Activated CD4-positive, alpha-beta memory T cell treated with anti-CD3 and anti-CD28 coated beads for 36 hours (primary cell): ENCODE measurements at places on chromosomes 6 and 20. TPM values are rescaled to one million over a fixed set of nuclear protein-coding genes. Genes with fewer than 3 reads are reported as not detected.

DNA sequence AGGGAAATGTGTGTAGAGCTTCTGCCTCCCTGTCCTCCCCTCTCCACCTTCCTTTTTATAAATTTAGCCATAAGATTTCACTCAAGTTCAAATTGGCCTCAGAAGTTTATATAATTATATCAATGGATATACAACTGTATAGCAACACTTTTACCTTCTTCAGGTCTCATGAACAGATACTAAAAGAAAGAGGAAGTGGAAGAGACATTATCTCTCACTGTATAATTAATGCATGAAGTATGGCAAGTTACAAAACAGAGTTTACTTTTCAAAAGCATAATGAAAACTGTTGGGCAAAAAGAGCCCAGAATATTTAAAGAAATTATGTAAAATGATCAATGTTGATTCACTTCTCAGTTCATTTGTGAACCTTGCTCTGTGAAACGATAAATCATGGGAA lies 99.7 kb downstream of the PDE7B start:
- no peaks in the 10 kb centered on the region for H3K27me3 ChIP-seq
- no peaks in the 10 kb centered on the region for H3K4me1 ChIP-seq
- no peak for DNase-seq
- no peak overlapping the region for H3K4me3 ChIP-seq
- no peaks in the 10 kb centered on the region for H3K36me3 ChIP-seq
- no peak overlapping the region for H3K27ac ChIP-seq

GRCh38 chr20:37356961-37357371 lies 11.0 kb downstream of the SRC start:
- H3K27me3 ChIP-seq, result no peaks in the 10 kb centered on the region
- no peaks in the 10 kb centered on the region for H3K36me3 ChIP-seq
- no peak overlapping the region for H3K4me3 ChIP-seq
- no peak for DNase-seq

- DNase-seq, result no peak
- peaks cover 5% of the 10 kb centered on the region for H3K36me3 ChIP-seq
- no peaks in the 10 kb centered on the region for H3K27me3 ChIP-seq
- H3K27ac ChIP-seq, result no peak overlapping the region
- H3K4me3 ChIP-seq, result no peak overlapping the region
Observed at GRCh38 chr20:64258071-64258823, 2.7 kb downstream of the PCMTD2 start.

GRCh38 chr6:51719297-51719696 lies 368.1 kb downstream of the PKHD1 start:
- H3K36me3 ChIP-seq, result no peaks in the 10 kb centered on the region
- no peak overlapping the region for H3K4me3 ChIP-seq
- DNase-seq, result no peak
- no peak overlapping the region for H3K27ac ChIP-seq
- H3K4me1 ChIP-seq, result no peaks in the 10 kb centered on the region
- H3K27me3 ChIP-seq, result no peaks in the 10 kb centered on the region

DNA sequence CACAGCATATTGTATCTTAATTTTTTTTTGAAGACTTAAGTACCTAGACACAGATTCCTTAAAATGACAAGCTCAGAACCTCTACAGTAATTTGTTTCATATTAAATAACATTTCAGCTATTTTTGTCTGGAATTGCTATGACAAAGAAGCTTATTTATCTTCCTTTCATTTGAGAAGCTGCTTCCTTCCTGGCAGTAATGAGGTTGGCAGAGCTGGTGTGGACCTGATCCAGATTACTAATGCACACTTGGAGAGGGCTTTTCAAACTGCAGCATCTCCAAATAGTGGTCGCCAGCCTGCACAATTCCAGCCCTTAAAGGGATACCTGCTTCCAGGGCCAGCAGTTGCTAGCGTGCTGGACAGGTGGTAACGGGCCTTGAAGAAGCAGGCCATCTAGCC lies 12.1 kb downstream of the PTCHD4 start:
- H3K4me3 ChIP-seq, result no peak overlapping the region
- H3K27me3 ChIP-seq, result no peaks in the 10 kb centered on the region
- H3K4me1 ChIP-seq, result no peaks in the 10 kb centered on the region

GRCh38 chr6:73513496-73513854 lies 7.4 kb downstream of the EEF1A1 start:
- H3K36me3 ChIP-seq, result peaks cover 33% of the 10 kb centered on the region
- no peak overlapping the region for H3K4me3 ChIP-seq
- H3K27me3 ChIP-seq, result peaks cover 1% of the 10 kb centered on the region
- H3K4me1 ChIP-seq, result peaks cover 36% of the 10 kb centered on the region
- DNase-seq, result no peak

GRCh38 chr6:131782764-131783163 lies 25.1 kb upstream of the ENPP1 start:
- no peak for DNase-seq
- no peak overlapping the region for H3K4me3 ChIP-seq
- no peaks in the 10 kb centered on the region for H3K4me1 ChIP-seq
- H3K36me3 ChIP-seq, result no peaks in the 10 kb centered on the region
- H3K27me3 ChIP-seq, result peaks cover 2% of the 10 kb centered on the region
- no peak overlapping the region for H3K27ac ChIP-seq

GRCh38 chr20:29878777-29879442 lies 1378.6 kb upstream of the DEFB115 start:
- H3K4me3 ChIP-seq, result peak overlapping the region; percentile 11
- H3K36me3 ChIP-seq, result peaks cover 1% of the 10 kb centered on the region
- DNase-seq, result no peak
- no peaks in the 10 kb centered on the region for H3K27me3 ChIP-seq

DNA sequence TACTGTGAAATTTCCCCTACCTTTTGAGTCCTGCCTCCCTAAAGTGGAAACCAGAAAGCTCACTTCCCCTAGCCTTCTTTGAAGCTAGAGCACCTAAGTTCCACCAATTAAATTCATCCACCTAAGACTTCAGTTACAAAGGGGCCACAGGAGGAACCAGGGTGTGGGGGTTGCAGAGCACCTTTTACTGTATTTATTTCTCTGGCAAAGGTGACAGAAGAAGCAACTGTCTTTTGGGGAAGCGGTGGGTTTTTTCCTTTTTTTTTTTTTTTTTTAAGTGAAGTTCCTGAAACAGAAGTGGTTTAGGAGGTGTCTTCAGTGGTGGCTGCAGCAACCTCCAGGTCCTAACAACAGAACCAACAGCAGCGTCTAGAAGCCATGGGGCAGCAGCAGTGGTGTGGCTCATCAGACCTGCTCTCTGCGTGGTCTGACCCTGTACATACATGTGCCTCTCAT lies 13.1 kb downstream of the PSMB9 start:
- peaks cover 33% of the 10 kb centered on the region for H3K4me1 ChIP-seq
- no peak overlapping the region for H3K4me3 ChIP-seq
- no peak for DNase-seq
- peak overlapping the region; percentile 72 for H3K27ac ChIP-seq
- no peaks in the 10 kb centered on the region for H3K27me3 ChIP-seq

DNA sequence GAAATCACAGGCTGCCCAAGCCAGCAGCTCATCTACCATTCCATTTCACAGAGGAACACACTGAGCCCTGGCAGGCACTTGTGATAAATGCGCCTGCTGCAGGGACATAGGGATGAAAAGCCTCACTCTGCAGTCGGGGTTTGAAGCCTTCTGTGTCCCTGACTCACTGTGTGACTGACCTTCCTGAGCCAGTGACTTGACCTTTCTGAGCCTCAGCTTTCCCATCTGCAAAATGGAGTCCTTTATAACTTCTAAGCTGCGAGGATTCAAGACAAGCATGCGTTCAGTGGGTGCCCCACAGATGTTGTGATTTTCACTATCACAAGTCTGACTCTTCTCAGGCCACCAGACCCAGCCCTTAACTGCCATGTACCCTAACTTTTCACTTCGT lies 5.5 kb downstream of the TGM2 start:
- no peaks in the 10 kb centered on the region for H3K4me1 ChIP-seq
- H3K27ac ChIP-seq, result no peak overlapping the region
- peaks cover 12% of the 10 kb centered on the region for H3K27me3 ChIP-seq
- no peak overlapping the region for H3K4me3 ChIP-seq
- DNase-seq, result no peak

GRCh38 chr20:3227506-3227905 lies 11.5 kb downstream of the SLC4A11 start:
- DNase-seq, result no peak
- peaks cover 4% of the 10 kb centered on the region for H3K36me3 ChIP-seq
- H3K27me3 ChIP-seq, result no peaks in the 10 kb centered on the region
- H3K4me3 ChIP-seq, result no peak overlapping the region

Gene WASF1
- total RNA-seq, result 2.6 TPM

Gene MBOAT1
- total RNA-seq, result 14.0 TPM

Gene PDE7B
- 0.12 TPM for total RNA-seq

Gene CYP21A2
- total RNA-seq, result 0.24 TPM

Gene TUBB2B
- not detected for total RNA-seq

Gene POM121L2
- total RNA-seq, result not detected
